CD8-positive, alpha-beta memory T cell (primary cell): ENCODE measurements at places on chromosomes 11 and 22.

DNA sequence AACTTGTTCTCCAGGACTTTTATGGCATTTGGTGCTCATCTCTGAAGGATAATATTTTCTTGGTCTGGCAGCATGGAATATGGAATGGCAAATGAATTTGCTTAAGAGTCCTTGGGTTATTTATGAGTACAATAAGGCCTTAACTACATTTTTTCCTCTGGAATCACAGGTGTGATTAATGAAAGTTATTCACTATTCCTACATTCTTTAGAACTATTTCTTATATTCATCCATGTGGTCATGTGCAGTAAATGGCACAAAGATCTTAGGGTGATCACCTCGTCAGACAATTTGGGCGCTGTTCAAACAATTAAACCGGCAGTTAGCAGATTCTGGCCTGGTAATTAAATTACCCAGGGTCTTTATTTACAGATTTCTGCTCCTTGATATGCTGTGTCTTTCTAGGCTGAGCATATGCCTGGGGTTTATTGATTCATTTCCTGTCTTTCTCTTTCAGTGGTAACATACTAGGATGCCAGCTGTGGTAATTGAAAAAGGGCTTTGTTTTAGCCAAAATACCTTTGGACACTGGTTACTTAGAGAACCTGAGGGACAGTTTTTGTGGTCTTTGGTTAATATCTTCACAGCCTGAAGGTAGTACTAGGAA, 31.6 kb downstream of the SIK2 start:
- no peak for DNase-seq

DNA sequence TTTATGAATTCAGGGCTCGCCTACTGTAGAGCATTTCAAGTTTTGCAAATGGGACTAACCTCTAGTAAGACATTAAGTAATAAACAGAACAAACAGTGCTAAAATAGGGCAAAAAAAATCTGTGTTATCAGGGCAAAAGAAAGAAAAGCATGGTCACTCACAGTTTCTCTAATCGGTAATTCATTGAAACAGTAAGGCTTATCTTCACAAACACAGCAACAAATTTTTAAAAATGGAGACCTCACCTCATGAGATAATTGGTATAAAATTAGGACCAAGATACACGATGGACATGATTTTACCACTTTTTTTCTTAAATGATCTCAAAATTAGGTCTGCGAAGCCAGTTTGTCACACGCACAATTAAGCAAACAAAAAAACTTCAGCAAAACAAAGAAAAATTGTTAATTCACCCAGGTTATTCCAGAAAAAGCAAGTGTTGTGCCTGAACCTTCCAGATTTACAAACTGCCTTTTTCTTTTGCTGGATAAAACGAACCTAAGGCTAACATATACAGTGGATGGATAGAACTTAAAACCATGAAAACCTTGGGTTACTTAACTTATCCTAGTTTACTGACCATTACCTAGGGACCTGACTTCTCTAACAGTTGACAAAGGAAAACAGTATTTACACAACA, 1.4 kb downstream of the TMEM123 start:
- no peak for DNase-seq

GRCh38 chr11:44548032-44548695, 17.3 kb upstream of the CD82 start:
- no peak for DNase-seq

- DNase-seq = no peak
Observed at GRCh38 chr11:43983221-43983810, 40.9 kb downstream of the C11orf96 start.
